ENCODE measurements at places on chromosomes 1 and 21.

DNA sequence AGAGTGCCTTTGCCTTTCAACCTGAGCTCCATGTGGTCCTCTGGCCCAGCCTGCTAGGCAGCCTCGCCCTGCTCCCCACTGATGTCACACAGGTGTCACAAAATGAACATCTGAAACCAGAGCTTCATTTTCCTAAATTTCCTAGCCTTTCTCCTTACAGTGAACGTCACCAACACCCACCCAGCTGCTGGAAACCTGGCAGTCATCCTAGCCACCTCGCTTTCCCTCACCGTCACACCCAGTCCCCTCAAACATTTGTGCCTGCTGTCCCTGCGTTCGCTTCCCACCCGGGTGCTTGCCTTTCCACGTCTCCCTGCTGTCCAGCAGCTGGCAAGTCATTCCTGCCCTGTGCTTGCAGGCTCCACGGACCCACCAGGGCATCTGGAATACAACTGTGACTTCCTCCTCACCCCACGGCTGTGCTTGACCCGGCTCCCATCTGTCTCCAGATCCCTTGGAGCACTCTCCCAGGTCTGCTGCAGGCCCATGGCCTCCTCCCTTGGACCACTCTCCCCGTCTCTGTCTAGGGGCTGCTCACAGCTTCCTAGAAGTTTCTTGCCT, 23.5 kb downstream of the ADARB1 start:
- no peak for DNase-seq

GRCh38 chr1:208691012-208691411, 446.8 kb upstream of the PLXNA2 start:
- DNase-seq, result no peak

- DNase-seq, result no peak
Measured at GRCh38 chr21:16773206-16773605, 739.6 kb upstream of the CXADR start.

DNA sequence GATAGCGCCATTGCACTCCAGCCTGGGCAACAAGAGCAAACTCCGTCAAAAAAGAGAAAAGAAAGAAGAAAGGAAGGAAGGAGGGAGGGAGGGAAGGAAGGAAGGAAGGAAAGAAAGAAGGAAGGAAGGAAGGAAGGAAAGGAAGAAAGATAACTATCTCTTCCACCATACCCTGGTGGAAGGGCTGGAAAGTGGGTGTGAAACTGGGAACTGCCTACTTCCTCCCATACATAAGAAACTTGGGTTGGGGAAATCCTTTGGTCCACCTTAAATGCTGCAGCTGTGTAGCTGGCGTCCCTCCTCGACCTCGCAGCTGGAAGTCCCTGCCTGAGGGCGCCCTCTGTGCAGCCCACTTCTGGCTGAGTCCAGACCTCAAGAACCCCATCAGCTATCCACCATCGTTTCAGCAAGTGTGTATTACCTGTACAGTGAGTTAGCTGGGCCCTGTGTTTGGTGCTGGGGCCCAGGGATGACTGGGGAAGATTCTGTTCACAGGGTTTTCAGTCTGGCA, 4.6 kb upstream of the FAM167B start:
- DNase-seq, result no peak

DNA sequence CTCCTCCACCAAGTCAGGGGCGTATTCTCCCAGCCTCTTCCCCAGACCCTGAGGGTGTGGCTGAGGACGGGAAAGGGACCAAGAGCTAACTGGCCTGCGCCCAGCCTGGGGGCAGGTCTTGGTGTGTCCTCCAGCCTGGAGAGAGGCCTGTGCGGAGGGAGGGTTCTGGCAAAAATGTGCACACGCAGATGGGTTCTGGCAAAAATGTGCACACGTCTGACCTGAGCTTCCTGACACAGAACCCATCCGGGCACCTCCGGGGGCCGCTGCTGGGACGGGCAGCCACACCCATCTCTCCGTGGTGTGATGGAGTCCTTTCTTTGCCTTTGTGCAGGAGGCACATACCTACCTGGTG, 23.1 kb upstream of the PKP1 start:
- DNase-seq, result no peak

GRCh38 chr1:12356004-12356890, 126.4 kb downstream of the VPS13D start:
- DNase-seq, result no peak

- DNase-seq, result no peak
Measured at GRCh38 chr21:26956813-26957212, 10.1 kb downstream of the ADAMTS5 start.

Data from PC-9 (cell line).